ENCODE measurements at places on chromosomes 3 and 15.

- DNase-seq, result no peak
Observed at GRCh38 chr3:34183611-34184340, 385.3 kb downstream of the PDCD6IP start.

DNA sequence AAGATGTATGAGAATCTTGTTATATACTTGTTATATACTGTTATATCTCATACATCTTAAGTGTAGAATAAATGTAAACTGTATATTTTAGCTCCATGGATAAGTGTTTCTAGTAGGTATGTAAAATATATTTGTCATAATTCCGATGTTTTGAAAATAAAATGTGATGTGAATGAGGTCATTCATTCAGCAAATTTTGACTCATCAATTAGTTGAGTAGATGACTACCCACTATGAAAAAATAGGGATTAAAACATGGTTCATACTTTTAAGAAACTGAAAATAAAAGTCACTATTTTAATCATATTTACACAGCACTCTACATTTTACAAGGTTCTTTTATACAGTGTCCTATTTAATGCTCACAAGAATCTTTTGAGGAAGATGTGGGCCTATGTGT lies 28.4 kb upstream of the CNTN3 start:
- no peak for DNase-seq

GRCh38 chr3:140189976-140190375 lies 255.0 kb downstream of the CLSTN2 start:
- DNase-seq, result no peak

DNA sequence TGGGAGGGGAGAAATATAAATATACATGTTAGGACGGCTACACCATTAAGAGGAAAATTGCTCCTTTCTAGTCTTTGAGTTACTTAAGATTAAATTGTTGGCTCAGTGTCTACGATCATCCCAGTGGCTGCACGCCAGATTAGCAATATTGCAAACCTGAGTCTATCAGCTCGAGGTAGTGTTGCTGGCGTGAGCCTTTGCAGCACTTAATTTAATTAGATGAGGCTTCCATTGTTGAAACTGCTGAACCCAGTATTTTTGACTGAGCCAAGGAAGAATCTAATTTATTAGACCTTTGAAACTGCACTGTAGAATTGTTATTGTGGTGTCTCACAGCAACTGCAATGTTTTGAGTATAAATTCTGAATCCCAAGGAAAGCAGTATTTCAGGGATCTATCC lies 782.4 kb upstream of the ROBO1 start:
- no peak for DNase-seq
